NCI-H82 (cell line): ENCODE measurements at places on chromosomes 2 and 18.
A peak's percentile ranks its signal among the peaks of the same experiment; 100 is the strongest.

DNA sequence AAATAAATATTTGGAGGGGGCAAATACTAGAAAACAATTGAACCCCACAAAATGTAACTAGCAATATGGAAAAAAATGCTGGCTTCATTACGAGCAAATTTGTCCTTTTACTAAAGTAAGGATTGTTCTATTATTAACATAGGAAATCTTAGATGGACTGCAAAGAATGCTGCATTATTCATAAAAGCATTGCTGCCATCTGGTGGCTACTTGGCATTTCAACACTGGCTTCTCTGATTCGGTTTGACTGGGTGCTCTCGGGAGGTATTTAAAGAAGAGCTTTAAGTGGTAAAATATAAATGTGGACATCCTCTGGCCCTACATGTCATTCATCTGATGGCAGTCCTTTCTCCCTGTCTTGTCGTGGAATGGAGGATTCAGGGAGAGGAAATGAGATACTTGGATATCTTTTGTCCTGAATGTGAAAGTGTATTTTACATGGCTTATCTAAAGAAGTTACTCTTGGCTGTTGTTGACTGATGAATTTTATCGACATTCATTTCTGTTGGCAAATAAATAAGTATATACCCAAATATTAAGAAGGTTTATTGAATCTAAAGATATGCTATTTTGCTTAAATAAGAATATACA lies 130.2 kb downstream of the ARHGAP15 start:
- peak; percentile 86 for DNase-seq

GRCh38 chr2:26245810-26246209 lies 1.1 kb downstream of the HADHB start:
- no peak for DNase-seq

DNA sequence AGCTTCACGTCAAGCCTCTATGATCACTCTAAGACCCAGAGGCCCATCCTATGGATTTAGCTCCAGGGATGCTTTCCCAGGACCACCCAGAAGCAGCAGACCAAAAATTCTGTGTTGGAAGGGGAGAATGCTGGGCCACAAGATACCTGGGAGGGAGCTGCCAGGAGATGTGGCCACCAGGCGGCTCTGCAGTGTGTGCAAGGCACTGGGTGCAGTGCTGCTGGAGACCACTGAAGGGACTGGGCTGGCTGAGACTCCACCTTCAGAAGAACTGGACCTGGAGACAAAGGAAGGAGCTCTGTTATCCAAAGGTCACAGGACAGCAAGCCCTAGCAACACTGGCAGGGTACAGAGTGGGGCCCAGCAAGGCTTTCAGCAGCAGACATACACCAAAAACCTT lies 34.0 kb downstream of the KANSL3 start:
- DNase-seq, result no peak

GRCh38 chr2:236376566-236377244 lies 112.5 kb upstream of the ASB18 start:
- DNase-seq, result no peak
